ENCODE measurements at places on chromosomes 16 and 17. TPM values are rescaled to one million over a fixed set of nuclear protein-coding genes. Genes with fewer than 3 reads are reported as not detected.

- no peaks in the 10 kb centered on the region for H3K4me1 ChIP-seq
- no peaks in the 10 kb centered on the region for H3K27me3 ChIP-seq
- DNase-seq, result no peak
These were observed 334.6 kb upstream of the EEF2KMT start for GRCh38 chr16:5432166-5432565.

- H3K27me3 ChIP-seq, result no peaks in the 10 kb centered on the region
- peaks cover 23% of the 10 kb centered on the region for H3K36me3 ChIP-seq
- peak overlapping the region; percentile 65 for H3K27ac ChIP-seq
- peaks cover 25% of the 10 kb centered on the region for H3K4me1 ChIP-seq
These were observed 1.2 kb downstream of the G6PC3 start for GRCh38 chr17:44071772-44072171.

DNA sequence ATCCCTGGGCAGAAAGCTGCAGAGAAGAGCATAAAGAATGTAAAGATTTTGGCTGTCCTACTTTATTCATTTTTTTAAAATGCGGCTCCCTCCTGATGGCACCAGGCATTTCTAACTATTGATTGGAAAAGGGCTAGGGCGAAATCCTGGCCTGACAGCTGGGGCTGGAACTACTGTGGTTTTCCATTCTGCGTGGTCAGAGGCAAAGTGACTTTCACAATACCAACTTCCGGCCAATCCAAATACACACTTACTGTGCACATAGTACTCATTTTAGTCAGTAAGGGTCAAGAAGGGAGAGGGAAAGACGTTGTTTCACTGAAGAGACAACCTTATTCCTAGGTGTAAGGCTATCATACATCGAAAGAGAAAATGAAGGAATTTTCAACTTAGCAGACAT, 113.8 kb upstream of the PMFBP1 start:
- DNase-seq, result no peak
- no peaks in the 10 kb centered on the region for H3K36me3 ChIP-seq
- no peak overlapping the region for H3K4me3 ChIP-seq

The CRYBA1 gene
- not detected for total RNA-seq

- no peak overlapping the region for H3K27ac ChIP-seq
- H3K4me3 ChIP-seq, result no peak overlapping the region
- H3K4me1 ChIP-seq, result peaks cover 16% of the 10 kb centered on the region
These were observed 848 bp upstream of the KRT19 start for GRCh38 chr17:41528959-41529353.
